Posterior cingulate gyrus (tissue), 11 donors: ENCODE measurements at places on chromosomes 13 and 19.

DNA sequence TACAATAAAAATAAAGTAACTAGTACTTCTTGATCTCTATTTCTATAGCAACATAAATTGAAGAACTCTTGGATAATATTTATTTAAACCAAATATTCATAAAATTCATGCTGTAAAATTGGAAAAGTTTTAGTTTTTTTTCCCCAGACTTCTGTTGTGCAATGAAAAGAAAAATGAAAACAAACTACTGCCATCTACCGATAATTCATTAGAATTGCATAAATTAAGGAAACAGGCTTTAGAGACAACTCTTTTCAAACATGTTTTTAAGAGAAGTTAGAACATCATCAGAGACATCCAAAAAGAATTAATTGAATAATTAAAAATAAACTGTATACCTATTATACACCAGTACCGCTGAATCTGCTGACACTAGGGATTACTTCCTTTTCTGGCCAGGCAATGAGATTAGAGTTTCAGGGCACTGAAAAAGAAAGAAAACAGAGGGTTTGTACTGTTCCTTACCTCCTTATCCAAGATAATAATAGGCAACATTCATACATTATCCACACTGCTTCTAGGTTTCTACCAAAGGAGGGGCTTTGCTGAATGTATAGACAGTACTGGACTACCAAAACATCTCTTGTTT, 4.9 kb downstream of the CCDC122 start:
- no peak for DNase-seq

DNA sequence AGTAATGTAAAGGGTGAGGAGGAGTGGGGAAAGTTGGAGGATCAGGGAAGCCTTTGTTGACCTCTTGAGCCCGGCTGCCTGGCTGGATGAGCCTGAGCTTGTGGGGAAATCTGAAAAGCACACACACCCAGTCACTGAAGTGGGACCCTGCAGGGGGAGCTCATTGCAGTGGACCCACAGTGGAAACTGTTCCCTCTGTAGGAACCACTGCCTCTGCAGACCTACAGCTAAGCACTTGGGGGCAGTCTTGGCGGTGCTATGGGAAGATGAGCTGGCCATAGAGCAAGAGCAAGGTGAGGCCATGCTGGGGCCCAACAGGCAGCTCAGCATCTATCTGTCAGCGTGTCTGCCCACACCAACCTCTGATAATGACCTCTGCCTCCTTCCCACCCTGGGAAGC, 294.8 kb downstream of the TSHZ3 start:
- DNase-seq, result no peak

GRCh38 chr19:7272856-7273578, 21.2 kb downstream of the INSR start:
- DNase-seq, result no peak

DNA sequence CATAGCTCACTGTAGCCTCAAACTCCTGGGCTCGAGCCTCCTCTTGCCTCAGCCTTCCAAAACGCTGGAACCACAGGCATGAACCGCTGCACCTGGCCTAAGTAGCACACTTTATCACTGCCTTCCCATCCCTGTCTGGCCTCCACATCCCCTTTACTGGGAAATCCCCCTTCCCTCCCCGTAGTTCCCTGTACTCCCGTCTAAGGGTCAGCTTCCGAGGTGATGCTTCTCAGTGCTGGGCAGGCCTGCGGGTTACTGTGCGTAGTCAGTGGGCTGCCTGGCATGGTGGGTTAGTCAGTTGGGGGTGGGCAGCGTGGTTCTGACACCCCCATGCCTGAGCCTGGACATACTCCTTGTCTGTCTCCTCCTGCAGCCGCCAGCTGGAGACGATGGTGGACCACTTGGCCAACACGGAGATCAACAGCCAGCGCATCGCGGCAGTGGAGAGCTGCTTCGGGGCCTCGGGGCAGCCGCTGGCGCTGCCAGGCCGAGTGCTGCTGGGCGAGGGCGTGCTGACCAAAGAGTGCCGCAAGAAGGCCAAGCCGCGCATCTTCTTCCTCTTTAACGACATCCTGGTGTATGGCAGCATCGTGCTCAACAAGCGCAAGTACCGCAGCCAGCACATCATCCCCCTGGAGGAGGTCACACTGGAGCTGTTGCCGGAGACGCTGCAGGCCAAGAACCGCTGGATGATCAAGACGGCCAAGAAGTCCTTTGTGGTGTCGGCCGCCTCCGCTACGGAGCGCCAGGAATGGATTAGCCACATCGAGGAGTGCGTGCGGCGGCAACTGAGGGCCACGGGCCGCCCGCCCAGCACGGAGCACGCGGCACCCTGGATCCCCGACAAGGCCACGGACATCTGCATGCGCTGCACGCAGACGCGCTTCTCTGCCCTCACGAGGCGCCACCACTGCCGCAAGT, 8.4 kb downstream of the PLEKHF1 start:
- DNase-seq, result no peak

DNA sequence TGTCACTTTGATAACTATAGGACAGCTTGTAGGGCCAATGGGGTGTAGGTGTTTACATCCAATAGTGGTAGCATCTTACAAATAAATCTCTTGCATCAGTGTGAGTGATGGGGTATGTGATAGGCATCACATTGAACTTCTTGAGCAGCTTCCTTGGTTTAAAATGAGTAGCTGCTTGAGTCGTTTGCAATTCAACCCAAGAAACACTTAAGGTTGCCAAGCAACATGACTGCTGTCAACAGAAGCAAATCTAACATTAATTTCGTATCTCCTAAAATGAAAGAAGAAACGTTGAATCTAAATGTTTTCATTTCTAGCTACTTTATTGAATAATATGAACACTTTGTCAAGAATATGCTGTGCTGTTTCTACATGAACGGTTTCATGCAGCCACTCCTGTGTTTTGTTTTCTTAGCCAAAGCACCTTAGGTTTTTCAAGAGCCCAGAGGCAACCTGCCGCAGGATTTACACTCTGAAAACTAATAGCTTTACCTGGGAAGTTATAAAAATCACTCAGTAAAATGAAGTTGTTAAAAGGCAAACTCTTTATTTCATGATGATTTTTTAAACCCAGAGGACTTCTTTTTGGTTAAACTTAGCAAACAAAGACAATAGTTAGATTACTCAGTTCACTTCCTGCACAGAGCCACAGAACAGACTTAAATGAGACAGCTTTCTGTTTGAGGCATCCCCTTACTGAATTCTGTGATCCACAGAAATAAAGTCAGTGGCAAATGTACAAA, 305.2 kb downstream of the MTUS2 start:
- no peak for DNase-seq

- DNase-seq, result no peak
These were observed 64.9 kb downstream of the DNAJC3 start for GRCh38 chr13:95741584-95742563.

GRCh38 chr13:42685751-42686150, 95.6 kb upstream of the FAM216B start:
- no peak for DNase-seq

- peak; percentile 46 for DNase-seq
These were observed 173.0 kb downstream of the OLFM4 start for GRCh38 chr13:53201454-53202225.

DNA sequence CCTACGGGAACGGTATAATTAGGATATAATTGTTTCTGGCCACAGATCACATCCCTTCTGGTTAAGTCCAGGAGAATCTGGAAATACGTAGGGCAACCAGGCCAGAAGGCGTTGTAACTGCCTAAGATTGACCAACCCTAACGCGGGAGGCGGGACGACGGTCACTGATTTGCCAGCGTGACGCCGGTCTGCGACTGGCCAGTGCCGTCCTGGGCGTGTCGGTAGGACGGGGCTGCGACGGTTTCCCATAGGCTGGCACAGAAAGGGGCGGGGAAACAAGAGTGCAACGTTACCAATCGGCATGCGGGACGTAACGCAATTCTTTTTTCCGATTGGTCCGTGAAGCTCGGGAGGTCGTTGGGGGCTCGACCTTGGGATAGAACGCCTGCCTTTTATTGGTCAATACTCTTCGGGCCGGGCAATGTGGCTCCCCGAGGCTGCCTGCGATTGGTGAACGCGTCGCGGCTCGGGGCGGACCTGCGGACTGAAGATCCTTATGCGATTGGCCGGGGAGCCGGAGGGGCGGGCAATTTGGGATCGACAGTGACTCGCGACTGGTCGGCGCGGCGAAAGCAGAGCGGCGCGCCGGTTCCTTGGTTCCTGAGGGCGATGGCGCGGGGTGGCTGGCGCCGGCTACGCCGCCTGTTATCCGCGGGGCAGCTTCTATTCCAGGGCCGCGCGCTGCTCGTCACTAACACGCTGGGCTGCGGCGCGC, at the start of gene MPV17L2:
TSS of gene MPV17L2 (plus strand) at position 546 of the 715 bp plus-strand sequence. CDS start at position 610, 64 bp downstream.
- DNase-seq, result peak; percentile 100

DNA sequence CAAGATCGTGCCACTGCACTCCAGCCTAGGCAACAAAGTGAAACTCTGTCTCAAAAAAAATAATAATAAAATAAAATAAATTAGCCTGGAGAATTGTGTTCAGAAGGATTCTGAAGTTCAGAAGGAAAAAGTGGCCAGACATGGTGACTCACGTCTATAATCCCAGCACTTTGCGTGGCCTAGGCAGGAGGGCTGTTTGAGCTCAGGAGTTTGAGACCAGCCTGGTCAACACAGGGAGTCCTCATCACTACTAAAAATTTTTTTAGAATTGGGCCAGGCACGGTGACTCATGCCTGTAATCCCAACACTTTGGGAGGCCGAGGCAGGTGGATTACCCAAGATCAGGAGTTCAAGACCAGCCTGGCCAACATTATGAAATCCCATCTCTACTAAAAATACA, 6.0 kb downstream of the RDH8 start:
- DNase-seq, result no peak

DNA sequence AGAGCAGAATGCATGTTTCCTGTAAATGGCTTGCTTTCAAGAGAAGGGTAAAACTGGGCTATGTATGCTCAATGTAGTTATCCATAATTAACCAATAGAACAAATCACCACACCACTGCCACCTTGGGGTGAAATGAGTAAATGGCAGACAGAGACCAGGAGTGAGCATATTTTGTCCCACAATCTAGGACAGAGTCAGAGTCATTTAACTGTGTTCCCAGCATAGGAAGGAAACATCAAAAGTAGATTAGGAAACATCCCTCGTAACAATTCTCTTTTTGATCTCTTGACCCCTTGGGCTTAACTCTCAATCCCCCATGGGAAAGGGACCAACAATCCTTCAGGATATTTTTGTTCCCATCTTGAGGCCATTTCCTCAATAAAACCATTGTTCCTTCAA, 224.8 kb downstream of the NHLRC3 start:
- DNase-seq, result no peak

- DNase-seq, result no peak
These were observed 25.2 kb upstream of the CEACAM1 start for GRCh38 chr19:42553292-42554045.

- no peak for DNase-seq
These were observed 11.0 kb upstream of the BBC3 start for GRCh38 chr19:47241919-47242577.

GRCh38 chr19:50025794-50026549, at the start of gene ZNF473:
Gene ZNF473, plus strand, starts transcription at chr19:50026005. Its CDS starts 5,078 bp downstream, at chr19:50031083.
- DNase-seq, result peak; percentile 92

DNA sequence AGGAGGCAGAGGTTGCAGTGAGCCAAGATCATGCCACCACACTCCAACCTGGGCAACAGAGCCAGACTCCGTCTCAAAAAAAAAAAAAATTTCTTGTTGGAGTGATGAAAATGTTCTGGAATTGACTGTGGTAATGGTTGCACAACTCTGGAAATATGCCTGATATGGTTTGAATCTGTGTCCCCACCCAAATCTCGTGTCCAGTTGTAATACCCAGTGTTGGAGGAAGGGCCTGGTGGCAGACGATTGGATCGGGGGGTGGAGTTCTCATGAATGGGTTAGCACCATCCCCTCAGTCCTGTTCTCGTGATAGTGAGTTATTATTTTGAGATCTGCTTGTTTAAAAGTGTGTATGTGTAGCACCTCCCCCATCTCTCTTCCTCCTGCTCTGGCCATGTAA, 41.1 kb upstream of the MAP3K10 start:
- DNase-seq, result no peak

- peak; percentile 40 for DNase-seq
These were observed 65.1 kb downstream of the ZNF823 start for GRCh38 chr19:11673608-11674041.

DNA sequence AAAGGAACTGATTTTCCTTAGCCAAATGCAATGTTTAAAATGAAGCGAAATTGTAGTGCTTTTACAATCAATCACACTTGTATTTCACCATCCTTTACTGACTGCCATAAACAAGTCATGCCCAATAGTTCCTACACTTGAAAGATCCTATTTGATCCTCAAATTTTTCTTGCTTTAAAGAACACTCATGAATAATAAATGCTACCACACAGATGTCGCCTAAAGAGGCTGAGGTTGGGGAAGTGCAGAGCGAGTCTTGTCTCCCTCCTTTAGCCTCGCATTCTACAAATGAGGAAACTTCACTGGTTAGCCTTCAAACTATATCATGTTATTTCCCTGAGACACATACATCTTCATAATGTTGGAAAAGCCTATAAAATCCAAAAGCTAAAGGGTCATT, 18.7 kb upstream of the AMER2 start:
- DNase-seq, result no peak

- DNase-seq, result no peak
These were observed 35.1 kb upstream of the FBXL3 start for GRCh38 chr13:77062097-77062496.

GRCh38 chr13:37138169-37138568, 32.7 kb upstream of the CSNK1A1L start:
- DNase-seq, result no peak

DNA sequence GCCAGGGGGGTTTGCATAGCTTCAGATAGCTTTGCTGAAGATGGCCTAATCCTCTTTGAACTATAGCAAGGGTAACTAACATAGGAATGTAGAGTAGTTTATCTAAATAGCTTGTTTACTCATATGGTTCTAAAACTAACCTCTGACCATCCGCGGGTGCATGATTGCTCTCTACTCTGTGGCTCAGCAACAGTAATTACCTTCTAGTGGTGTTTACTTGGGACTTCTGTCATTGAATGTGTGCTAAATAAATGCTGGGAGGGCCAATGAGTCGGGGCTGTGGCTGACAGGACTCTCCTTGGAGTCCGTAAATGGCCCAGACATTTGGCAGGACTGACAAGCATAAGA, 1461.9 kb downstream of the UQCRFS1 start:
- no peak for DNase-seq

DNA sequence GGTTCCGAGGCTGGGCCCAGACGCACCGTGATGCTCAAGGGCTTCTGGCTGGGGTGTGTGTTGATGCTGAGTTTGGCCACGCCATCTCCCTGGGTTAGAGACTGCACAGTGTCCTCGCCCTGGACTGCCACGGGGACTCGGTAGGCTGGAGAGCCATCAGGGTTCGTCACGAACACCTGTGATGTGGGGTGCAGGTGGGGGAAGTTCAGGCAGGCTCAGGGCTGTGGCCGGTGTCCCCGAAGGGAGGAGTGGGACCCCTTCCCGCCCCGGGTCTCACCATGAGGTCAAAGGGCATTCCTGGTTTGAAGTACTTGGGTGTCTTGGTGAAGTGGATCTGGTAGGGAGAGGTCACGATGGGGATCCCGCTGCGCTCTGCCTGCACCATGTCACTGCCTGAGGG, 8.2 kb downstream of the C3 start:
- peak; percentile 33 for DNase-seq

DNA sequence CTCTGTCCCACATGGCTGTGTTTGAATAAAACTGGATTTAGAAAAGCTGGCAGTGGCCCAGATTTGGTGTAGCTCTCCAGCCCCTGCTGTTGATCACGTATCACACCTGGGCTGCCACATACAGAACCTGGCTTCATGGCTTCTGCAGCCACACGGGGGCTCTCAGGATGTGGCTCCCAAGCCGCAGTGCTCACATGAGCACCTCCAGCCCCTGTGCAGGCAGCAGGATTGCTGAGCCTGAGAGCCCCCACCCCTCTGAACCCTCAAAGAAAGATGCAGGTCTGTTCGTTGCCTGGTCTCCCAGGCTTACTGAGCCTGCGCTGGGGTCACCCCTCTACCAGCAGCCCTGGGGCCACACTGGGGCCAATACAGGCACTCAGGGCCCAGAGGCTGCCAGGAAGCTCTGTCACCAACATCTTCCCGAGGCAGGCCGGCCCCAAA, 2.7 kb downstream of the PLEKHF1 start:
- DNase-seq, result no peak
